ENCODE measurements at places on chromosomes 1 and 21.

- no peak for DNase-seq
Measured at GRCh38 chr1:61450454-61450853, 274.5 kb downstream of the TM2D1 start.

DNA sequence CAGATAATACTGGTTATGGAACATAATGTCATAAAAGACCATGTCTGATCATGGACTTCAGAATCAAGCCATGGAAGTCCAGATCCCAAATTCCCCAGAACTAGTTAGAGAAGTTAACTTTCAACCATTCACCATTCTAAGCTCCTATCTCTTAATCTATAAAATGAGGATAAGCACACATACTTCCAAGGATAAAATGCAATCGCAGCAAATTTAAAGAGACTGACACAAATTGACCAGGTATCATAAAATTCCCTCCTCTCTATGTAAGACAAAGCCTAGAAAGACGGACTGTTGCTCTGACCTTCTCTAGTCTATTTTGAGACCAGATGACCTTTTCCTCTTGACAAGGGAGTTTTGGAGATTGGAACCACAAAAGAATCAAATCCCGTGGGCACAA is 426.7 kb downstream of the PLPP3 start:
- no peak for DNase-seq

DNA sequence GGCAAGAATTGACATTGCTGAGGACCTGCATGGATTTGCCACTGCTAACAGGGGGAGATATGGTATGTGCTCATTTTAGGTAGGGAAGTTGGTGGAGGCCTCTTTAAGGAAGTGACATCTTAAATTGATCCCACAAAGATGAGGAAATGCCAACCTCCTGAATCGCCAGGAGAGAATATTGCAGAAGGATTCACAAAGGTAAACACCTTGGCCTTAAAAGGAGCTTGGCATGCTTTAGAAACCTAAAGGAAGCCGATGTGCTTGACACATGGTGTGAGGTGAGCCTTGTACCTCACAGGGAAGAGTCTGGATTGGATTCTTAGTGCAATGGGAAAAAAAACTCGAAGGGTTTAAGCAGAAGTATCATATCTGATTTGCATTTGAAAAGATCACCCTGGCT is 470.5 kb upstream of the DAB1 start:
- DNase-seq: no peak

DNA sequence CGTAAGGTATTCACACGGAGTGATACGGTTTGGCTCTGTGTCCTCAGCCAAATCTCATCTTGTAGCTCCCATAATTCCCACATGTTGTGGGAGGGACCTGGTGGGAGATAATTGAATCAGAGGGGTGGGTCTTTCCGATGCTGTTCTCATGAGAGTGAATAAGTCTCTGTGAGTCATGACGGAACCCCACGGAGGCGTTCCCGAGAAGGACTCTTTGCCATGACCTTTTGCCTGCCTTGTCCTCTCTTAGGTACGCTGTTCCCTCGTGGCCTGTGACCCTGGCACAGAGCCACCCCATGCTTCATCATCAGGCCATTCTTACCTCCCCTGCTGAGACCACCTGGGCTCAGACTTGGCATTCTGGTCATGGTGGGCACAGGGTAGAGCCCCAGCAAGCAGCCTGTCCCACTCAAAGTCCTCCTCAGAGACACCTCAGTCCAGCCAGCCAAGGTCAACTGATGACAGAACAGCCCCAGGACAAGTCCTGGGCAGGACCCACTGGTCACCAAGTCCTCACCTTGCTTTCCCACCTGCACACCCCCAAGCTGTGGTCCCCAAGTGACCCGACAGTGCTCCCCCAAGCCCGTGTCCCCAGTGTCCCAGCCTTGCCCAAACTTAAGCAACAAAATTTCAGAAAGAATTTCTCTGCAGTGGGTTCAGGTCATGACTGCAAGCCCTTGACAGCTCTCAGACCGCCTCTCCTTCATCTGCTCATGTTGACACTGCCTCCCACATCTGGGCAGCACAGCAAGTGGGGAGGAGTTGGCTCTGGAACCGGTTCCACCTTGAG is 158.4 kb downstream of the ACTL8 start:
- DNase-seq: no peak

DNA sequence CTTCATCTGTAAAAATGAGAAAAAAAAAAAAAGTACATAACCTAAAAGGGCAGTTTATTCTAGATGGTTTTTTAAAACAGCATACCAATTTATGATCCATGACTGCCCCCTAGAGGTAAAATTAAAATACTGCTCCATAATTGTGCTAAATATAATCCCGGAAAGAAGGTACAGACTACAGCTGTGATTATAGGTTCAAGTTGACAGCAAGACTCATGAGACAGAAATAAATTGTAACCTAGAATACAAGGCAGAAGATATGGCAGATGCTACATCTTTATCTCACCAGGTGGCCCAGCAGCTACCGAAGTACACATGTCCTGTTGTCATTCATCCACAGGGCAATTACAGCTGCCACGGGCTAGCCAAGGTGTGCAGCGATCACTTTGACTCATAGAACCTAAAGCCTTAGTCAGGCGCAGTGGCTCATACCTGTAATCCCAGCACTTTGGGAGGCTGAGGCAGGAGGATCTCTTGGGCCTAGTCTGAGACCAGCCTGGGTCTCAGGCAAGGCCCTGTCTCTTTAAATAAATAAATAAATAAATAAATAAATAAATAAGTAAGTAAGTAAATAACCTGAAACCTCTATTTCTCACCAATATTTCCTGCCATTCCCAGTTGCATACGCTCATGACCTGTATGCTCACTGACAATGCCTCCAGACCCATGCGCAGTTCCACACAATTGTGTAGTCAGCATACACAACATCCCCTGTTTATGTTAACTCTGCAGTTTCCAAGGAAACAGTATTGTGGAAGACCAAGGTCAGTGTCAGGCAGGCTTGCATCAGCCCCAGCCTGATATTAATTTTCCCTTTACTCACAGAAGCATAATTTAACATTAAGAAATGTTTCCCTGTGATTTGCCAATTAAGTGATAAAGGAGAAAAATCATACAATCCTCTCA is 18.3 kb upstream of the PPIE start:
- no peak for DNase-seq
